NCI-H1694 treated with DMSO at 0.1 percent for 48 hours (cell line): ENCODE measurements at places on chromosomes 5 and 9.

DNA sequence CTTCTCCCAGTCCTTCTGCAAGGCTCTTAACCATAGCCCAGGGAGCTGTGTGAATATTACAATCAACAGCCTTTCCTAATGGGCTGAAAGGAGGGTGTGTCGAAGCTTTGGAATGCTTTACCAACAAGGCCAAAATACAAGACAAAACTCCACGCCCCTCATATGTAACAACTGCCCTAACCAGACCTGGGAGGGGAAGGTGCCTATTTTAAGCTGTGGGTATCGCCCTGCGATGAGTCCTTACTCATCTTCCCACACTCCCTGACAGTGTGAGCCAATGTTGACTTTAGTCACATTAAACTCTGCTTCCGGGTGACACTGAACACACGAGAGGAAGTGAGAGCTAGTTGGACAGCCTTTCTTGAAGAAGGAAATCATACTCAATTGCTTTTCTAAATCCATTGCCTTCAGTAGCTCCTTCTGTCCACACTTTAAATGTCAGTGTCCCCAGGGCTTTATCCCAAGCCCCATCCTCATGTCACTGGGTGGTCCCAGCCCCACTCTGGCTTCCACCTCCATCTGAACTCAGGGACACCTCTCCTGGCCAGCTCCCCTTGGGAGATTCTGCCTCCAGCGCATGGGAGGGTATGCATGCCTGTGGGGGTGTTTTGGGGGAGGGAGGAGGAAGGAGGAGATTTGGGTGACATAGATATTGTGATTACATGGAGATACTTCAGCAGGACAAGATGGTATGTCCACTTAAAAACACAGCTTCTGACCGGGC lies 6.5 kb upstream of the TBC1D9B start:
- no peak for DNase-seq

DNA sequence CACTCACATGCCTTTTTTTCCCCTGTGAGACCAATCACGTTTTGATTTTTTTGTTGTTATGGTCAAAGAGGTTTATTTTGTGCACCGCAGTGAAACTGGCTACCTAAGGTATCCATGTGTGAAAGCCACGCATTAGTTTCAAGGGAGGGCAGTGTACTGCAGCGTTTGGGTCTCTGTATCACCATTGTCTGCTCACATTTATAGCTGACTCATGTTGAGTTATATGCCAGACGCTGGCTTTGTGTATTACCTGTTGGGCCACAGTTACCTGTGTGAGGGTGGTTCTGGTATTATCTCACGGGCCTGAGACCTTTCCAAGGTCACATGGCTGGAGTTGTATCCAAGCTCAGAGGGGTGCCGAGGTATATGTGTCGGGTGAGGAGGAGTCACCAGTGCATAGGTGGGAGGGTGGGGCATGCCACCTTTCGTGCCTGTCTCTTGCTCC lies 75.8 kb downstream of the ARHGAP26 start:
- DNase-seq, result no peak

DNA sequence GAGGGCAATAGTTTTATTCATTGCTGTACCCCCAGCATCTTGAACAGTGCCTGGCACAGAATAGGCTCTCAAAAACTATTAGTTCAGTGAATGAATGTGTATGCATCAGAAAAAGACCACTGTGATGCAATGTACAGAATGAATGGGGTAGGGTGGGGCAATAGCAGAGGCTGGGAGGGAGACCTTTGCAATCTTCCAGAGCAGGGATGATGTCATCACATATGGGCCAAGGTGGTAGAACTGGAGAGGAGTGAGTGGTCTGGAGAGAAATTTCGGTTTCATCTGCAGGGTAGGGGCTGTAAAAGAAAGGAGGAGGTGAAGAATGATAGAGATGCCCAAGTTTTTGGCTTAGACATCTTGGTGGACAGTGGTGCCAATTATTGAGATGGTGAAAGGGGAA lies 23.4 kb upstream of the ARAP3 start:
- DNase-seq, result no peak

DNA sequence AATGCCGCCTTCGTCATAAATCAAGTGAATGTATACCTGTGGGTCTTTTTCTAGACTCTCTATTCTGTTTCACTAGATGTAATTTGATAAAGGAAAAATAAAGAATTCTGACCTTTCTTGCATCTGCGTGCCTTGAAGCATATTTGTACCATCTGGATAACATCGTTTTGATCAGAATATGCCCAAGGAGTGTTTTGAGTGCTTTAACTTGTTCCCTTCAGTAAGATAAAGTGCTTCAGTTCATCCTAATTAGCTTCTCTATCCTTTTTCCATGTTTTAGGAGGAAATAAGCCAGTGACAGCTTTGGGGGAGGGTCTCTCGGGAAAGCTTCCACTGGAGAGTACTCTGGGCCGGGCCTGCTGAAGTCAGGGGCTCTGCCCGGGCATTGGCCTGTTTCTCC lies 113.5 kb upstream of the DAP start:
- DNase-seq, result no peak

DNA sequence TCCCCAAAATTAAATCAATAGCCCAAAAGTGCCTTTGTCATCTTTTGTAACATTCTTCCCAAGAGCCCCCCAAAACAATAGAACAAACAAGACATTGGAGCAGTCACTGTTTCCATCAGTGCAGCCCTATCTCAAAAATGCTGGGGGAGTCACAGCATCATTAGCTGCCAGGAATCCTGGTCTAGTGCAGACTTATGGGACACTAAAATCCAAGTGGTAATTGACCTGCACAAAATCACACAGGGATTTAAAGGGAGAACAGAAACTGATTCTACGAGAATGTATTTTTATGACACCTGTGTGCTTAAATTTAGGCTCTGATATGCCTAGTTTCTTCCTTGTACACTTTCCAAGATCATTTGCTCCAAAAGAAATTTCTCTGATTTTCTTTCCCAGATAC lies 172.9 kb downstream of the GLIS3 start:
- DNase-seq, result no peak

DNA sequence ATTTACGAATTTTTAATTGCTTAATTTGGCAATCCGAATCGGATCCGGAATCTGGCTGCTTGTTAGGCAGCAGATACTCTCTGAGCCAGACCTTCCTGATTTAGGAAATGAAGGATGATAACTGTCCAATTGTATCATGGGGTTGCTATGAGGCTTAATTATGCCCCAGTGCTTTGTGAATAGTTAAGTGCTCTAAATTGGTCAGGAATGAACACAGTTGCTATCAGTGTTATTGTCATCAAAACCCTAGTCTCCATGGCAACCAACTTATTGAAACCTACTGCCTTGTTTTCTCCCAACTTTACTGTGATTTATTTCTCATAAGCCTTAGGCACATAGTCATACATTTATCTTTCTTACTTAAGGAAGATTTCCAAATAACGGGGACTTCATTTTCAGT lies 47.9 kb downstream of the MAMDC2 start:
- DNase-seq, result no peak
